Esophagus squamous epithelium (tissue), 5 donors: ENCODE measurements at places on chromosomes 11 and 22. TPM values are rescaled to one million over a fixed set of nuclear protein-coding genes. Genes with fewer than 3 reads are reported as not detected.

PDE3B gene
- total RNA-seq: 12.6 TPM

GGTLC2 gene
- total RNA-seq: not detected

ATG16L2 gene
- 25.2 TPM for total RNA-seq

LRRN4CL gene
- total RNA-seq: 2.2 TPM

CD82 gene
- 103 TPM for total RNA-seq

TMPRSS13 gene
- 31.7 TPM for total RNA-seq

EPS8L2 gene
- 367 TPM for total RNA-seq

TCN2 gene
- total RNA-seq: 3.6 TPM

DNA sequence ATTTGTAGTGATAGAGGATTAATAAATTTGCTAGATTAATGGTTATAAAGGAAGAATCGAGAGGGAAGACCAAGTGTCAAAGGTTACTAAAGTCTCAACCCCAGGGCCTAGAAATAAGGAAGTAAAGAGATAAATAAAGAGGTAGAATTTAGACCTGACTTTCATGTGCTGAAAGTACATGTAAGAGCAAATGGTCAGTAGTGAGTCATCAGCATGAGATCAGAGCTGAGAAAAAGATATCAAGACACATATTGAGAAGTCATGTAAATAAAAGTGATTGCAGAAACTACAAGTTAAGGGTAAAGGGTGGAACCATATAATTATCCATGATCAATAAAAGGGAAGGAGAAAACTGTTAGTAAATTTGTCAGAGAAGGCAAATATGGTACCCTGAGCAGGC lies 1.4 kb upstream of the OR8B8 start:
- no peak for DNase-seq

- no peak for DNase-seq
Observed at GRCh38 chr11:29527391-29527936, 489.4 kb downstream of the KCNA4 start.

DNA sequence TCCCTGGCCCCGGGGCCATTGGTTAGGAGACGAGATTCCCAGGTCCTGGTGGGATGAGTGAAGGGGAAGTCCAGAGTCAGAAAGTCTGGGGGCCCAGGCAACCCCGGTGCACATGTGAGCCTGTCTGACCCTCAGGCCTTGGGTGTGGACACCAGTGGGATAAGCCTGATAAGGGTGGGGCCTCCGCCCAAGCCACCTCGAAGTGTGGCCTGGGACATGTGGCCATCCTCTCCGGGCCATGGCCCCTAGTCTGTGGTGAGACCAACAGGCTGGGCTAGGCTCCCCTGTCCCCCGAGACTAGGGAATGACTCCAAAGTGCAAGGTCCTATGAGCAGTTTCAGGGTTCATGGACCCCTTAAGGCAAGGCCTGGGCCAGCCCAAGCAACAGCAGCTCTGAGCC lies 6.3 kb downstream of the CABP7 start:
- DNase-seq: no peak

GRCh38 chr11:121592708-121593107 lies 139.9 kb upstream of the SORL1-AS1 start:
- no peak for DNase-seq

DNA sequence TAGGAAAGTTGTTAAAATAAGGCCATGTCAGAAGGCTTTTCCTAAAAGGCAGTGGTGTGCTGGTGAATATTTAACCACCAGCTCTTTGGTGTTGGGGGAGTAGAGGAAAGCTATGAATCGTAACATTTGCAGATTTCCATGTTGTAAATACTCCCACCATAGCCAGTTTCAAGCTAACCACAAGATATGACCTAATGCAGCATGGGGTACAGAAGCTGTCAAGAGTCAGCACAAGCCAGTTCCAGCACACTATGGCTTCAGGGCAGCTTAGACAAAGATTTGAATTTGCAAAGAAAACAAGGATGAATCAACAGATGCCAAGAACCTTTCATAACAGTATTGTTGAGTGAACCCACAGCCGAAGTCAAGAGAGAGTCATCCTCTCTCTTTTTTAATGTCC lies 40.0 kb downstream of the COMMD9 start:
- no peak for DNase-seq

DNA sequence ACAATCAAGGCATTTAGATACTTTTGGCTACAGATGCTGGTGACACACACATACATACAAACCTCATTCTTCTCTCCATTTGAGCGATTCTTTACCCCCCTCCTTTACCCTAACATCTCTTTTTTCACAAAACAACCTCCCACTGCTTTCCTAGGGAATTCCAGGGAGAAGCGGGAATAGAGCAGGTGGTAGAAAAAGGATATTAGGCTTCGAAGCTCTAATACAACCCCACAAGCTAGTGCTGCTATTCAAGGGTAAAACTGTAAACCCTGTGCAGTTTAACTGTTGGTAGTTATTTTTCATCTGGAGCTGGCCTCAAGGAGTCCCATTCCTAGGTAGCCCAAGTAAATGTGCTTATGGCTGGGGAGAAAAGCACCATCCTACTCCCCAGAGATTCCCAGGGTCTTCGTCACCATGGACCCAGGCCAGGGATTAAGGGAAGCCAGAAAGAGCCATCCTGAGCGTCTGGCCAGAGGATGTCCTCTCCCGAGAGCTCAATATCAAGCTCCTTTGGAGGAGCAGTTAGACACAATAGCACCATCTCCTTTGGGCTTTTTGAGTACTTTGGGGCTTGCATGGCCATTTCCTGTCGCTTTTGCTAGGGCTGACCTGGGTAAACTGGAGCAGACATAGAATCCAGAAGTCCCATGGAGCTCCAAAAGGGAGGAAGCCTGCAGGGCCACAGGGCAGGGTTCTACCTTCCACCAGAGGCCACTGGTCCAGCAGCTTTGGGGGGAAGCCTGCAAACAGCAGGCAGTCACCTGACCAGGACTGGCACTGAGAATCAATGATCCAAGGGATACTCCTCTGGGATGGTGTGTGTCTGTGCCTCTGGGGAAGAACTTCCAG lies 3.1 kb downstream of the MAML2 start:
- no peak for DNase-seq

DNA sequence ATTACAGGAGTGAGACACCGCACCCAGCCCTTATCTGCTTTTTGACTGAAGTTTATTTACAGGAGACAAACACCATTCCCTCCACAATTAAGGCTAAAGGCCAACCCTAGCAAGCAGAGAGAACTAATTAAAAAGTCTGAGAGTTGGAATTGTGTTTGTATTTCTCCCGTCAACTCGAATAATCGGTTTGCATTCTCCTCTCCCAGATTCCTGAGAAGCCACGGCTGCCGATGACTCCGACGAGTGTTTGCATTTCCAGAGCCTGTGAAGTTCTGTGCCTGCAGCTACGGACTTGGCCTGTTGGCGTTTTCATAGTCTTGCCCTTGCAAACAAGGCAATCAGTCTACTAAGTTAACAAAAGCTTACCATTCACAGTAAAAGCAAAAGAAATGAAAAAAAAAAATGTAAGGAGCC lies 73.2 kb upstream of the NUP50 start:
- no peak for DNase-seq

- no peak for DNase-seq
Observed at GRCh38 chr22:29815580-29815979, 22.5 kb downstream of the ASCC2 start.

- no peak for DNase-seq
Observed at GRCh38 chr11:117188620-117189081, 10.1 kb downstream of the SIDT2 start.

DNA sequence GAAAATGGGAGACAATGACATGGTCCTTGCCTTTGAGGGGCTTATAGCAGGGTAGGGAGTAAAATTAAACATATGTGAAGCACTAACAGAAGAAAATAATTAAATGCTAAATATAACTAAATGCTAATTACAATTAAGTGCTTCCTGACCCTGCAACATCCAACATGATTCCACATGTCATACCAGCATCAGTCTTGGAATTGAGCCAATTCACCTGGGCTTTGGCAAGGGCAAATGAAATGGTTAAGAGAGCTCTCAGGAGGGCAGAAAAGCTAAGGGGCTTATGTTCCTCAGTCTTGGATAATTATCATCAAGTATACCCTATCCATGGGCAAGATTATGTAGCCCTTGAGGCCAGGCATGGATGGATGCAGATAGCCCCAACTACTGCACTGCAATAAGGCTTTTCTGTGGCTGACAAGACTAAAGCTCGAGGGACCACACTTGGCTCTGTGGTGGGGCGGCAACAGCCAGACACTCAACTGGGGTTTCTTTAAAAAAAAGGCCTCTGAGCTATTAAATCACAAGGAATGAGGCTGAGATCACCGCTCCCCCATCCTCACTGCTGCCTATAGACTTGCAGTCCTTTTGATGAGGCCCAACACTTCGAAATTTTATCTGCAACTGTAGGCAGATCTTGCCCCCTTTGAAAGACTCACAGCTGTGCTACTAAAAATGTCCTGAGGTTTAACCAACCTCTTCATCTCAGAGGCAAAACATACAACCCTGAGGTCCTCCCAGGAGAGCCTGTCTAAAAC lies 39.0 kb downstream of the IL18BP start:
- DNase-seq: no peak

DNA sequence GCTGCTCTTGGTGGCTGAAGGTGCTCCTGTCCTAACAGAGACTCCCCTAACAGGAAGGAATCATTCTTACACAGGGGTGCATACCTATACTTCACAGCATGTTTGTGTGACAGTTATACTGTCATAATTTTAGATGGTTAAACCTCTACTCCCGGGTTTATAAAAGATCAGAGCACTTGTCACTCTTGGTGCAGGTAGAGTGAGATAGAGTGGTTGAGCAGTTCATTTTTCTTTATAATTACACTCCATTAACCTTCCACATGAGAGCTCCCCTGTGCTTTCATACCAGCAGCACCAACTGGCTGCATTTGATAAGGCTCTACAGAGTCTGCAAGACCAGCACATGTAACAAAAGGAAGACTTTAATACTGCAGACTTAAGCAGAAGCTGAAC lies 72.9 kb downstream of the LARGE2 start:
- DNase-seq: no peak

- no peak for DNase-seq
Observed at GRCh38 chr11:73374151-73374550, 2.0 kb upstream of the RELT start.

DNA sequence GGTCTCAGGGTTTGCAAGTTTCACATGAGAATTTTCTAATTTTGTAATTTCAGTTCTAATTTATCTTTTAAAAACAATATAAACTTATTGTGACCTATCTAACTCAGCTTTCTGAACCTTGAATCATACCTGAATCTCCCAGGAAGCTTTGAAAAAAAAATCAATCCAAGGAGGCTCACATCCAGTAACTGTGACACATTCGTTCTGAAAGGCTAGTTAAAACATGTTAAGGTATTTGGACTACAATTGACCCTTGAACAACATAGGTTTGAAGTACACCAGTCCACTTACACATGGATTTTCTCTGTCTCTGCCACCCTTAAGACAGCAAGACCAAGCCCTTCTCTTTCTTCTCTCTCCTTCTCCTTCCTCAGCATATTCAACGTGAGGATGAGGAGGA lies 40.0 kb downstream of the DDI1 start:
- DNase-seq: no peak

DNA sequence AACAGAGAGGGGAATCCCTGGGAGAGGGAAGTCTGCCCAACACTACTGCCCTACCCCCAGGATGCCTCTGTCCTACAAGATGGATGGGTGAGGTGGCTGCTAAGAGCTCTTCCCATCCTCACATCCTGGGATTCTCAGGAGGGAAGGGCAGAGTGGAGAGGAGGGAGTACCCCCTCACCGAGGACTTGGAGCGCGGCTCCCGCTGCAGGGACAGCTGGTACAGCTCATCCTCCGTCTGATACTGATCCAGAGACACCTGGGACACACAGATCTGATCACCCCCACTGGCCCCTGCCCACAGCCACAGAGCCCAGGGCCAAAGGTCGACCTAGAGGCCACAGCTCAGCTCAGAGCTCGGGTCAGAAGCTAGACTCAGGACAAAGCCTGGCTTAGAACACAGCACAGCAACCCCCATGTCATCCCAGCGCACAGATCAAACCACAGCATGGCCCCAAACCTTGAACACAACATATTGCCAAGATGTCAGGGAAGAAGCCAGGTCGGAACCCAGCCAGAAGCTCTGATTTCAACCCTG lies 8.2 kb downstream of the RASGRP2 start:
- DNase-seq: no peak

- DNase-seq: no peak
Observed at GRCh38 chr11:85661972-85662664, 2.8 kb downstream of the CREBZF start.

DNA sequence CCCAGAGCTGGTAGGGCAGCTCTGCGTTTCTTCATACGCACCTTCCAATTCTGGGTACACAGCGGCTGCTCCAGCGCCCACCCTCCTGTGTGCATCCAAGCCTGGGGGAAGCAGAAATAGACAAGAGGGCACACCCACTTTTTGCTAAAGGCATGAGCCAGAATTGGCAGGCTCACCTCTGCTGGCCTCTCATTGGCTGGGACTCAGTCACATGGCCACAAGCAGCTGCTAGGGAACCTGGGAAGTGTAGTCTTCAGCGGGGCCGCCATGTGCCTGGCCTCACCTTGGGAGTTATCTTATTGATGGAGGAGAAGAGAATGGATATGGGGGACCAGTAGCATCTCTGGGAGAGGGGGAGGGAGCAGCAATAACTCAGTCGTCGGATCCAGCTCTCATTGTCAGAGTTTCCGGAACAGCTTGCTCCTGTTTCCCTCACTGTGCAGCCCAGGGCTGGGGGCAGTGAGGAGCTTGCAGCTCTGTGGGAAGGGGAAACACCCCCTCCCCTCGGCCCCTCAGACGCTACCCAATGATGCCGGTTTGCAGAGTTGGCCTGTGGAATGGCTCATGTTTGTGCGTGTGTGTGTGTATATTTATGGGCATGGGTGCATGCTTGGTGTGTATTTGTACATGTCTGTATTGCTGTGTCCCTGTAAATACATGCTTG lies 11.8 kb upstream of the MIEF1 start:
- DNase-seq: peak; percentile 28

DNA sequence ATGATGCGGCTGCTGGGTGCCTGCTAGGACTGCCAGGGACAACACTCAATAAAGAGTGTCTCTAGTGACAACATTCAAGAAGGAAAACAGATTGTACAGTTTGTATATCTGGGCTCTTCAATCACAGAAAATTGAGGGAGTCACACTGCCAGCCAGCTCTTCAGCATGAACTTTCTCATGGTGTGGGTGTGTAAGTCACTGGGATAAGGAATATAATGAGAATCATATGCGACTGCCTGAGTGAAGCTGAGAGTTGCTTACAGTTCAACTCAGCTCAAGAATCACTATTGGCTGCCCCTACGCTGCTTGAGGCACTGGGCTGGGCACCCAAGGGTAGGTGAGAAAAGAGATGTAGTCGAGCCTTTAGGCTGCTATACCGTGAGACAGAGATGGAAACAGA lies 328.1 kb upstream of the PITPNB start:
- DNase-seq: no peak

DNA sequence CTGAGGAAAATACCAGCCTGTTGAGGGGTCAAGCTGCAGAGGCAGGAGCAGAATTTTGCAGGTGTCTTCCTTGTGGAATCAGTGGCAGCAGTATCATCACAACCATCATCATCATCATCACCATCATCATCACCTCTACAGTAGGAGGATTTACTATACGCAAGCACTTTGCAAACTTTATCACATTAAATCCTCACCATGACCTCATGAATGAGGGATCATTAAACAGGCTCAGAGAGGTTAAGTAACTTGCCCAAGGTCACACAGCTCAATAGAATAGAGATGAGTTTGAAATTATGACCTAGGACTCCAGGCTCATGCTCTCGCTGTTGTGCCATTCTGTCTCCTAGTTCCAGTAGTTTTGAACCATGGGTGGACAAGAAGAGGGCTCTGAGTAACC lies 25.6 kb downstream of the PTPN5 start:
- DNase-seq: no peak
